ENCODE measurements at places on chromosomes 13 and 19. TPM values are rescaled to one million over a fixed set of nuclear protein-coding genes. Genes with fewer than 3 reads are reported as not detected.
A peak's percentile ranks its signal among the peaks of the same experiment; 100 is the strongest.

The COMMD6 gene
- 231 TPM for total RNA-seq

DNA sequence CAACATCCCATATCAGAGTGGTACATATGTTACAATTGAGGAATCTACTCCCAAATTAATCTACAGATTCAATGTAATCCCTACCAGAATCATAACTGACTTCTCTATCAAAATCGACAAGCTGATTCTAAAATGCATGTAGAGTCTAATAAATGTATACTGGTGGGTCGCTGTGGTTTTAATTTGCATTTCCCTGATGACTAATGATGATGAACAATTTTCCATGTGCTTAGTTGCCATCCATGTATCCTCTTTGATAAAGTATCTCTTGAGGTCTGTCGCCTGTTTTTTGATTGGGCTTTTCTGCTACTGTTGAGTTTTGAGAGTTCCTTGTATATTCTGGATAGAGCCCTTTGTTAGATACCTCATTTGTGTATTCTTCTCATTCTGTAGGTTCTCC is 43.8 kb downstream of the KLF12 start:
- H3K4me3 ChIP-seq: peak overlapping the region; percentile 7
- peaks cover 6% of the 10 kb centered on the region for H3K36me3 ChIP-seq
- DNase-seq: no peak
- no peaks in the 10 kb centered on the region for H3K27me3 ChIP-seq

The COL5A3 gene
- total RNA-seq: not detected

The KIR2DL1 gene
- not detected for total RNA-seq

GRCh38 chr19:12646551-12646950 is 20.0 kb downstream of the MAN2B1 start:
- H3K27me3 ChIP-seq: no peaks in the 10 kb centered on the region
- no peak overlapping the region for H3K4me3 ChIP-seq
- H3K36me3 ChIP-seq: no peaks in the 10 kb centered on the region
- DNase-seq: no peak
- H3K4me1 ChIP-seq: no peaks in the 10 kb centered on the region
- no peak overlapping the region for H3K27ac ChIP-seq

DNA sequence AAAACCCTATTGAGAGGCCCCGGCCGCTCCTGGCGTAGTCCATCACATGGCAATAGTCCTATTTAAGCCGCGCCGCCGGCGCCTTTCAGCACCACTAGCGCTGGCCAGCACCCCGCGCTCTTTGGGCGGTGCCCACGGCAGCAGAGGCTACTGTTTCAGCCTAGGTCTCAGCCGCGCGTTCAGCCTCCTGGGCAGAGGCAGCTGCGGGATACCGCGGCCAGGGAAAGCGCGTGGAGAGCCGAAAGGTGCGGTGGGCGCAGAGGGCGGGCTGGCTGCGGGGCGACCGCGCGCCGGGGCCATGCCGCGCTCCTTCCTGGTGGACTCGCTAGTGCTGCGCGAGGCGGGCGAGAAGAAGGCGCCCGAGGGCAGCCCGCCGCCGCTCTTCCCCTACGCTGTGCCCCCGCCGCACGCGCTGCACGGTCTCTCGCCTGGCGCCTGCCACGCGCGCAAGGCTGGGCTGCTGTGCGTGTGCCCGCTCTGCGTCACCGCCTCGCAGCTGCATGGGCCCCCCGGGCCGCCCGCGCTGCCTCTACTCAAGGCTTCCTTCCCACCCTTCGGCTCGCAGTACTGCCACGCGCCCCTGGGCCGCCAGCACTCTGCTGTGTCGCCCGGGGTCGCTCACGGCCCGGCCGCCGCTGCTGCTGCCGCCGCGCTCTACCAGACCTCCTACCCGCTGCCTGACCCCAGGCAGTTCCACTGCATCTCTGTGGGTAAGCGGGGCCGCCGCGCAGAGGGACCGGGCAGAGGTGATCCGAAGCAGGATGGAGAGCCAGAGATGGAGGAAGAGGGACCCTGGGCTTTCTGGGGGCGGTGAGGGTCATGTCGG is at the start of gene GSX1:
Gene GSX1, plus strand, starts transcription at position 91 of the 826 bp plus-strand sequence. Its CDS starts 208 bp downstream, at position 299.
- peak within 1 kb of the TSS; percentile 93 for H3K4me3 ChIP-seq
- H3K27ac ChIP-seq: no peak within 1 kb of the TSS
- H3K4me1 ChIP-seq: peaks cover 40% of the 10 kb centered on the region
- peak; percentile 25 for DNase-seq
- peaks cover 4% of the 10 kb centered on the region for H3K36me3 ChIP-seq

GRCh38 chr13:102911336-102911735 is 65.5 kb downstream of the ERCC5 start:
- DNase-seq: no peak
- no peak overlapping the region for H3K27ac ChIP-seq
- no peak overlapping the region for H3K4me3 ChIP-seq
- H3K27me3 ChIP-seq: peaks cover 26% of the 10 kb centered on the region

The INAFM1 gene
- total RNA-seq: 17.6 TPM

Data from naive thymus-derived CD8-positive, alpha-beta T cell (primary cell).